Stimulated activated CD4-positive, alpha-beta T cell treated with anti-CD3 and anti-CD28 coated beads, Interleukin-2, amount 100 ng/mL, for 4 hours (primary cell): ENCODE measurements at places on chromosomes 11 and 22.

- no peak for DNase-seq
These were observed 1.4 kb downstream of the LIPT2 start for GRCh38 chr11:74492084-74492483.

GRCh38 chr11:101803651-101804050, 111.2 kb upstream of the CEP126 start:
- no peak for DNase-seq

DNA sequence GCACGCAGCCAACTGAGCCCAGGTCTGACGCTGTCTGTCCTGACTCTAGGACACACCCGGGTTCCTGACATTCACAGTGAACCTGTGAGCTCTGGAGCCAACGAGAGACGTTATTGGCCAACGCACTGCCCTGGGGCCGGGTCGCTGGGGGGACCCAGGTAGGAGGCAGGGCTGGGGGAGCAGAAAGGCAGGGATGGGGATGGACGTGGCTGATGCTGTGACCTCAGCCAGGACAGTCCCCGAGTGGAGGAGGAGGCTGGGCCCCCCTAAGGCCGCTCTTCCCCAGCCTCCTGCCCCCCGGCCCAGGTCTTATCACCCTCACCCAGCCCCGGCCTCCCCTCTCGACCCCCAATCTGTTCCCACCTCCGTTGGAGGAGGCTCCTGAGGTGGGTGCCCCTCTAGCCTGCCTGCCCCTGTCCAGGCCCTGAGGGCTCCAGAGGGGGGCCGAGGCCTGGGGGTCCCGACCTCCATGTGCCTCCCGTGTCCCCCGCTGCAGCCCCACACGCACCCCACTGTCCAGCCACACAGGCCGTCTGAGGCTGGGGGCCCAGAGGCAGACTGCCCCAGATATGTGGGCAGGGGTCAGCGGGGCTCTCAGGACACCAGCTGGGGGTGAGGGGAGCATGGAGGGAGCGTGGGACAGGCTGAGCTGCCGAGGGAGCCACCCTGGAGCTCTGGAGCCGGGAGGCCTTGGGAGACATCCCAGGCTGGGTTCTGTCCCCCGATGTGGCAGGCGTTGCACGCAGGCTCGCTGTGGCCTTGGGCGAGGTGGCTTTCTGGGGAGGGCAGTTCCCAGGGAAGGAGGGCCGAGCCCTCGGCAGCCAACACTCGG, 29.2 kb upstream of the MUC5AC start:
- no peak for DNase-seq

- DNase-seq: no peak
These were observed 27.2 kb upstream of the TTC28 start for GRCh38 chr22:28706845-28707244.

DNA sequence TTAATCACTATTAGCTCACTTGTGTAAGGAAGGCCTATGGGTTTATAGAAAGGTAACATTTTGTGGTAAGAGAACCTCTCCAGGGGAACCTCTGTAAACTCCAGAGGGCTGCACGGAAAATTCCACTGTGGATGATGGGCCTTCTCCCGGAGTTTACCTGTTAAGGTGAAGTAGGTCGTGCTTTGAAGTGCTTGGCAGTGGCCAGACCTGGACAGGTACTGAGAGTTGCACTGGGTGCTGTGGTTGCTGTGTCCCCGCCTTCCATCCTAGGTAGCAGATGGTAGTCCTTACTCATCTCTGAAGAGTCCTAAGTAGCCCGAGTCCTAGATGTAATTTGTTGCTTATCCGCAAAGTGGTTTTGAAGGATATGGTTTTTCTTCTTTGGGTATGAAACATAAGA, 133.4 kb downstream of the TEAD1 start:
- no peak for DNase-seq

DNA sequence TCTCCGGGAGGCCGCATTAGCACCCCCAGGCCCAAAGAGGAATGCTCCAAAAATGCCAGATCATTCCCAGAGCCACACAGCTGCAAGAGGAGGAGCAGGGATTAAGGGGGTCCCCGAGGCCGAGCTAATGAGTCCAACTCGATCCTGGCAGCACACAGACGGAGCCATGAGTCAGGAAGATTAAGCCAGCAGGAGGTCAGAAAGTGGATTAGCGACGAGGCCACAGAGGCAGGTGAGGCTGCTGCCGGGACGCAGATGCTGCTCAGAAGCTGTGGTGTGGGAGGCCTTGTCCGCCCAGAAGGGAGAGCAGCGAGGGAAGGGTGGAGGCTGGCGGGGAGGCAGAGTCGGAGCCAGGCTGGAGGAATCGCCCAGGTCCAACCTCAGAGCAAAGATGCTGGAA, 120.5 kb downstream of the SHANK2 start:
- no peak for DNase-seq

- DNase-seq: no peak
These were observed 35.5 kb downstream of the UBASH3B start for GRCh38 chr11:122690801-122691548.

GRCh38 chr11:69939551-69940245, 120.5 kb upstream of the FGF3 start:
- DNase-seq: no peak

- no peak for DNase-seq
These were observed 240.2 kb downstream of the MN1 start for GRCh38 chr22:27561286-27561904.

- no peak for DNase-seq
These were observed 57.8 kb downstream of the SBF1 start for GRCh38 chr22:50416996-50417395.

DNA sequence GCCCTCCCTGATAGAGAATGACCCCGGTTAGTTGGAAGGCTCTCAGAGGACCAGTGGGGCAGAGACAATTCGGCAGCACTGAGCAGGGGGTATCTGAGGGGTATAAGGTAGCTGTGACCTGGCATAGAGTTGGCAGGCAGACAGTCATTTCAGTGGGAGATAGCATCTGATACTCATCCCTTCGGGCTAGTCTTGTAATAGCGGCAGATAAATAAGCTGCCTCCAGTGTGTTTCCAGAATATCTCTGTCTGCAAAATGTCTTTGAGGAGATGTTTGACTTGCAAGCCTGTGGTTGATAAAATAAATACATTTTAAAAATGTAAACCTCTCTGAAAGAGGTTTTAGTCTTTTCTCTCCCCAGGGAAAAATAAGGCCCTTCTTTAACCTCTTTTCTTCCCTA, 54.2 kb downstream of the TEAD1 start:
- DNase-seq: no peak

DNA sequence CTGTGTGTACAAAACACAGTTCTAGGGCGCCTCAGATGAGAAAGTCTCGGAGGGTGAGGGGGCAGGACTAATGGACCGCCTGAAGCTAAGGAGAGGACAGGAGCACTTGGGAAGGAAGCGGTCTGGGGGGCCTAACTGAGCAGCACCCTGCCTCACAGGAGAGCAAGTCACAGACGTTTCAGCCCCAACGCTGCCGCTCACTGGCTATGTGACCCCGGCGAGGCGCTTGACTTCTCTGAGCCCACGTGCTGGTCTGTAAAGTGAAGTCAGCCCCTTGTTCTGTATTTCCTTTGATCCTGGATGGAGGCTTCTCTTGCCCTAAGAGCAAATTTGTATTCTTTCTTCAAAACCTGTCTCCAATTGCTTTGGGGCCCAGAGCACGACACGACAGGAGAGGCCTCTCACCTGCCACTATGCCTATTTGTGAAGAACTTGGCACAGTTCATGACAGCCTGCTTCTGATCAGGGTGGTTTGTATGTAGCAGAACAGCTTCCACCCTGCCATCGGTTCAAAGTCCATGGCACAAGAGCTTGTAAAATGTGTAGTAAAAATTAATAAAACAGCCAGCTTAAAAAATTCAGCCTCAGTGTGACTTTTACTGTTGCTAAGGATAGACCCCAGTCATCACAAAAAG, 59.1 kb downstream of the WNT11 start:
- no peak for DNase-seq

- no peak for DNase-seq
These were observed 63.3 kb downstream of the SIK3 start for GRCh38 chr11:117034901-117035300.

GRCh38 chr22:24043958-24044357, 32.9 kb downstream of the CABIN1 start:
- no peak for DNase-seq

DNA sequence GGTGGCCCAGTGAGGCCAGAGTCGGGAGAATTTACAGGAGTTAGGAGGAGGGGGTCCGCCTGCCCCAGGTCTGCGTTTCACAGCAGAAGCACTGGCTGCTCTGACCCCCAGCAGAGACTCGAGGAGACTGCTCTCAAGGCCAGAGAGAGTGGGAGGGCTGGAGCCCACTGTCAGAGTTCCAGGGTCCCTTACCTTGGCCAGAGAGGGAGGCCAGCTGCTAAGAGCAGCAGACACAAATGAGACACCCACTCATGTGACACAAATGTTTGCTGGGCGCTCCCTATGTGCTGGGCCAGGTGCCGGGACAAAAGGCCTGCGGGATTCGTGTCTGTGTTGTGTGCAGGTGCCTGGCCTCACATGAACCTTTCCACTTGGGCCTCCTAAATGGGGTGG, 2.8 kb upstream of the TNFRSF13C start:
- DNase-seq: no peak
